ENCODE measurements at places on chromosomes 1 and 21. TPM values are rescaled to one million over a fixed set of nuclear protein-coding genes. Genes with fewer than 3 reads are reported as not detected.

C1orf116 gene
- total RNA-seq: 1.0 TPM

- DNase-seq: no peak
- no peak overlapping the region for H3K4me3 ChIP-seq
- no peak overlapping the region for H3K27ac ChIP-seq
- H3K4me1 ChIP-seq: peaks cover 33% of the 10 kb centered on the region
- H3K36me3 ChIP-seq: no peaks in the 10 kb centered on the region
These were observed 235.3 kb downstream of the TOMM20 start for GRCh38 chr1:234893359-234893724.

C1orf216 gene
- 14.0 TPM for total RNA-seq

OR6N1 gene
- not detected for total RNA-seq

CCDC185 gene
- not detected for total RNA-seq

GRCh38 chr1:223651291-223651991 lies 14.1 kb downstream of the CAPN8 start:
- H3K27ac ChIP-seq: no peak overlapping the region
- H3K4me3 ChIP-seq: no peak overlapping the region

DNA sequence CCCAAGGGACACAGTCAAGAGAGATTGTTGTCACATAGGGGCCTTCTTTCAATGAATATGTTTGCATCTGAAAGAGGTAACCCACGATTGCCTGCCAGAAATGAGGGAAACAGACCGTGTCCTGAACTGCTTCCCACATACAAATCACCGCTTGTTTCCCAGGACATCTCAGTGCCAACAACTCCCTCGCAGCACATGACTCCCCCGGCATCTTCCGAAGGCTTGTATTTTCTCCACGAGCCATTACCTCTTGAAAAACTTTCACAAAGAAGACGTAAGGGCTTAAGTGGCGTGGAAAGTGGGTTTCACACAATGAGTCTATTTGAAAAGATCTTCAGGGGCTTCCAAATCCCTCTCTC lies 31.6 kb upstream of the PDE9A start:
- peaks cover 24% of the 10 kb centered on the region for H3K27me3 ChIP-seq
- no peak for DNase-seq
- no peak overlapping the region for H3K4me3 ChIP-seq
- H3K4me1 ChIP-seq: no peaks in the 10 kb centered on the region
- no peaks in the 10 kb centered on the region for H3K36me3 ChIP-seq
- no peak overlapping the region for H3K27ac ChIP-seq

ABCD3 gene
- 34.5 TPM for total RNA-seq

Measured in adrenal gland (tissue), 19 donors.